ENCODE measurements at places on chromosomes 2 and 18. TPM values are rescaled to one million over a fixed set of nuclear protein-coding genes. Genes with fewer than 3 reads are reported as not detected.

DNA sequence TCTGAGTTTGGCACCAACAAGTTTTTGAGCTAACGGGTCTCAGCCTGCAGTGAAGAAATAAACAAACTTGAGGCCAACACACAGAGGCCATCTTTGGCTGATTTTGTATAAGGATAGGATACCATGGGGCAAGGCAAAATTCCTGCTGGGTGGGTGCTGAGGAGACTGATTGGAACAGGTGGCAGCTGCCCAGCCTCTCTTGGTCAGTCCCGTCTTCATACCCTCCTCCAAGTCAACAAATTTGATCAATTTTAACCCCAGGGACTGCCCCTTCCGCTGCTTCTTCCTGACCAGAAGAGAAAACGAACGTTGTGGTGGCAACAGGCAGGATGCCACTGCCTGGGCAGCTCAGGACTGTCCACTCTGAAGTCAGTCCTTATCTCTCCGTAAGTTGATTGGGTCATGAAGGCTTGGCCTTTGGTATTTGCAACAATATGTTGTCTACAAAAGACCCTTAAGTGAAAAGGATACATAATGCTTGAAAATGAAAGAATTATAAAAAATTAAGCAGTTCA is 139.3 kb downstream of the SPP2 start:
- no peaks in the 10 kb centered on the region for H3K36me3 ChIP-seq
- H3K27ac ChIP-seq: no peak overlapping the region
- H3K27me3 ChIP-seq: peaks cover 32% of the 10 kb centered on the region
- DNase-seq: no peak
- no peaks in the 10 kb centered on the region for H3K4me1 ChIP-seq

GRCh38 chr18:47868744-47869143 is 61.7 kb downstream of the SMAD2 start:
- DNase-seq: no peak
- H3K36me3 ChIP-seq: peaks cover 74% of the 10 kb centered on the region
- no peak overlapping the region for H3K27ac ChIP-seq
- H3K27me3 ChIP-seq: no peaks in the 10 kb centered on the region

GRCh38 chr2:178213991-178214390 is 19.7 kb downstream of the OSBPL6 start:
- H3K36me3 ChIP-seq: no peaks in the 10 kb centered on the region
- no peaks in the 10 kb centered on the region for H3K4me1 ChIP-seq
- H3K27ac ChIP-seq: no peak overlapping the region
- no peak overlapping the region for H3K4me3 ChIP-seq
- no peak for DNase-seq

- H3K27ac ChIP-seq: no peak overlapping the region
- DNase-seq: no peak
- H3K27me3 ChIP-seq: no peaks in the 10 kb centered on the region
- H3K36me3 ChIP-seq: no peaks in the 10 kb centered on the region
Observed at GRCh38 chr2:127584516-127585033, 49.1 kb downstream of the MYO7B start.

GRCh38 chr2:191845248-191845715 is 1.6 kb downstream of the CAVIN2 start:
- no peaks in the 10 kb centered on the region for H3K36me3 ChIP-seq
- no peak overlapping the region for H3K4me3 ChIP-seq
- H3K4me1 ChIP-seq: no peaks in the 10 kb centered on the region
- no peak for DNase-seq
- H3K27ac ChIP-seq: no peak overlapping the region

DNA sequence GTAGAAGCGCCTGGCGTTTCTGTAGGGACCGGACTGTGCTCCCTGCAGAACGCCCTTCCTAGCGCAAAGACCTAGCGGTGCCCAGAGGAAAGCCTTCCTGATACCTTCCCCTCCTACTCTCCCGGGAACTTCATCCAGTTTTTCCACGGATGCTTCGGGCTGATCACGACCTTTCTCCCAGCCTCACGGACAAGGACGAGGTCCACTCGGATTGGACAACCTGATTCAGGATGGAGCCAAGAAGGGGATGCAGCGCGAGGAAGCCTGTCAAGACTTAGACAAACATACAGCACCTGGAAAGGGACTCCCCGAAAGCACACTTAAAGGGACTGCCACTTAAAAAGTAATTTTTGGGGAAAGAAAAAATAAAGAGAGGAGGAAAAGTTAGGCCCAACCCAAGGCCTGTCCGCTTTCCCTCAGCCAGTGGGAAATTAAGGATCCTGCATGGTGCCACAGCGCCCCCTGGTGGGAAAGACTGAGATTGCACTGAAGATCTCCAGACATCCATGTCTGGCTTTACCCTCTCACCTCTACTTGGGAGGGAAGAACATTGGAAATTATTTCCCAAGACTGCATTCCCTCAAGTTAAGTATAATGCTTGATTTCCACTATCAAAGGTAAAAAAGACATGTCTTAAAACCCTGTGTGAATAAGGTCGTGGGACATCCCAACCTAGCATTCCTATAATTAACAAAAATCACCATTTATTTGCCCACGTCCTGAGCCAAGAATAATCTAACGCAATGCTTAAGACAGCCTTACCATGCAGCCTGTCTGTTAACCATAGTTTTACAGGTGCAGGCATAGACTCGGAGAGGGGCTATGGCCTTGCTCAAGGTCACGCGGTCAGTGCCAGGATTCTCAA is 13.4 kb upstream of the COPS8 start:
- no peak overlapping the region for H3K27ac ChIP-seq
- no peaks in the 10 kb centered on the region for H3K36me3 ChIP-seq
- no peak overlapping the region for H3K4me3 ChIP-seq
- H3K27me3 ChIP-seq: no peaks in the 10 kb centered on the region
- peak; percentile 41 for DNase-seq

DNA sequence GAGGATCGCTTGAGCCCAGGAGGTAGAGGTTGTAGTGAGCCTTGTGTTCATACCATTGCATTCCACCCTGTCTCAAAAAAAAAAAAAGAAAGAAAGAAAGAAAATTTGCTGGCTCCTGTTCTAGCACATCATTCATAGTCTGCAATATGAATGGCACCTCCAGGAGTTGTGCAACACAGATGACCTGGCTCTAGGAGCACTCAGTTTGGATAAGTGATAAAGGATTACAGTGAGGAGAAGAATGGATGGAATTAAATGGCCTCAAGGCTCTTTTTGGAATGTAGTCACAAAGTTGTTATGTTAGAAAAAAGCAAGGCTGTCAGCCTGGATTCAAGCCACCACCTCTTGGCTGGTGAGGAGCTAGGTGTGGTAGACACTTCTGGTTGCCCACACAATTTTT is 21.5 kb upstream of the SPRED2 start:
- H3K27me3 ChIP-seq: peaks cover 49% of the 10 kb centered on the region
- no peak for DNase-seq
- peaks cover 4% of the 10 kb centered on the region for H3K4me1 ChIP-seq
- no peaks in the 10 kb centered on the region for H3K36me3 ChIP-seq
- H3K4me3 ChIP-seq: no peak overlapping the region

DNA sequence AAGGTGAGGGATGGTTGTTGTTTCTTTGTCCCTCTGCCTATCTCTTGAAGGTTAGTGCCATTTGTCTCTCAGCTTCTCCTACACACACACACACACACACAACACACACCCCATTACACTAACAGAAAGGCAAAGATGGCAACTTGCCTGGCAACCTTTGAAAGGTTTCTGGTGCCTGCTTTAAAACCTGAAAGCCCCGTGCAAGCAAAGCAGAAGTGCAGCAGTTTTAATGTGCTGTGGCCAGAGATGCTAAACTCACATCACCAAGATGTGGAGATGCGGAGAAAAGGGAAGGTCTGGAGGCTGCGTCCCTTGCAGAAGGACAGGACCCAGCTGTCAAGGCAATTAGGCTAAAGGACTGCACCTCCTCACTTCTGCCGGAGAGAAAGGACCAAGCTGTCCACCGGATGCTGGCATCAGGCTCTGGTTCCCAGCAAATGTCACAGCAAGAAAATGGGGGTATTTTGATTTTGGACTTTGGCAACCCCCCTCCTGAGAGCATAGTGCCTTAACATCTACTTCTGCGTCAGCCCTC is 196.4 kb downstream of the ARL4C start:
- no peak overlapping the region for H3K27ac ChIP-seq
- peaks cover 63% of the 10 kb centered on the region for H3K4me1 ChIP-seq
- no peaks in the 10 kb centered on the region for H3K27me3 ChIP-seq
- H3K4me3 ChIP-seq: no peak overlapping the region

GRCh38 chr2:28346587-28346986 is 46.1 kb upstream of the FOSL2 start:
- H3K36me3 ChIP-seq: no peaks in the 10 kb centered on the region
- no peak for DNase-seq
- H3K4me3 ChIP-seq: no peak overlapping the region

DNA sequence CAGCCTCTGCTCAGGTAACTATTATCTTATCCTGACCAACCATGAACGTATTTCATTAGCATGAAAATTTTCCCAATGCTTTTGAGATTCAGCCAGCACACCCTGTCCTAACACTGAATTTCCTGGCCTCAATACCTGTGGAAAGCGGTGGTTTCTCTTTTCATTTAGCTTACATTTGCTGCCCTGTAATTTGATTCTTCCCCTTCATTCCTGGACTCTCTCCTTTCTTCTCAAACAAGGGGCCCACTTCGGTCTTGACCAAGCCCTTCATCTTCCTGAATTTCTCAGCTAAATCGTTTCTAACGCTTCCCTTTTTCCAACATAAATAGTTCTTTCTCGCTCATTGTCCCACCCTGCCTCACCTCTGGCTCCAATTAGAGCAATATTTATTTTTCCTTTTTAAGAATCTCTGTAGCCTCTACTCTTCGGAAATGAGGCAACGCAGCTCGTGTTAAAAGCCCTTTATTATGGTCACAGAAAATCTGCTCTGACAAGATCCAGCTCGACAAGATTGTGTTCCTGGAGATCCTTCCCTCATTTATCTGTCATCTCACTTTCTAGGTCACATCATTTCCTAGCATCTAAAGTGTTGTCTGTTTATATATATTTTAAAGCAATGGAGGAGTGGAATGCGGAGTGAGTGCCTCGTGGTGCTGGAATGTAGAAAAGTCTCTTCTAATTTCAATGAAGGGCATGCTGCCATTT is 49.5 kb upstream of the BCL11A start:
- DNase-seq: no peak
- H3K4me1 ChIP-seq: no peaks in the 10 kb centered on the region
- no peak overlapping the region for H3K27ac ChIP-seq

DNA sequence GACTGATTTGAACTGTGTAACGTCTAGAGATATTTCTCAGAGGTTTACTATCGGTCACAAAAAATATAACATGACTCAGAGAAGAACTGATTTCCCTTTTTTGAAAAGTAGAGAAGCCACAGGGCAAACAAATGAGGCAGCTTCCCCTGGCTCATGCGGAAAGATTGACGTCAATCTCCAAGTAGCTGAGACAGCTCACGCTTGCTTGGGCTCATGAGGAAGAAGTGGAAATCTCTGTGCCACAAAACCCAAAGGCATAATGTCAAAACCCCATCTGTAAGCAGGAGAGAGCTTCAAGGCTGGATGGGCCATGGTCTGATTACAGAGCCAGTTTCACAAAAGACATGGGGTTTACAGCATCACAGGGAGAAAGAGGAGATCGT is 188.1 kb downstream of the ARL4C start:
- H3K36me3 ChIP-seq: peaks cover 12% of the 10 kb centered on the region
- H3K4me3 ChIP-seq: peak overlapping the region; percentile 51
- peak; percentile 78 for DNase-seq
- no peaks in the 10 kb centered on the region for H3K27me3 ChIP-seq
- H3K4me1 ChIP-seq: peaks cover 60% of the 10 kb centered on the region
- H3K27ac ChIP-seq: peak overlapping the region; percentile 96

GRCh38 chr2:68834737-68835376 is 36.3 kb downstream of the BMP10 start:
- no peaks in the 10 kb centered on the region for H3K36me3 ChIP-seq
- H3K27me3 ChIP-seq: no peaks in the 10 kb centered on the region
- H3K4me1 ChIP-seq: peaks cover 70% of the 10 kb centered on the region
- no peak for DNase-seq
- no peak overlapping the region for H3K4me3 ChIP-seq

DNA sequence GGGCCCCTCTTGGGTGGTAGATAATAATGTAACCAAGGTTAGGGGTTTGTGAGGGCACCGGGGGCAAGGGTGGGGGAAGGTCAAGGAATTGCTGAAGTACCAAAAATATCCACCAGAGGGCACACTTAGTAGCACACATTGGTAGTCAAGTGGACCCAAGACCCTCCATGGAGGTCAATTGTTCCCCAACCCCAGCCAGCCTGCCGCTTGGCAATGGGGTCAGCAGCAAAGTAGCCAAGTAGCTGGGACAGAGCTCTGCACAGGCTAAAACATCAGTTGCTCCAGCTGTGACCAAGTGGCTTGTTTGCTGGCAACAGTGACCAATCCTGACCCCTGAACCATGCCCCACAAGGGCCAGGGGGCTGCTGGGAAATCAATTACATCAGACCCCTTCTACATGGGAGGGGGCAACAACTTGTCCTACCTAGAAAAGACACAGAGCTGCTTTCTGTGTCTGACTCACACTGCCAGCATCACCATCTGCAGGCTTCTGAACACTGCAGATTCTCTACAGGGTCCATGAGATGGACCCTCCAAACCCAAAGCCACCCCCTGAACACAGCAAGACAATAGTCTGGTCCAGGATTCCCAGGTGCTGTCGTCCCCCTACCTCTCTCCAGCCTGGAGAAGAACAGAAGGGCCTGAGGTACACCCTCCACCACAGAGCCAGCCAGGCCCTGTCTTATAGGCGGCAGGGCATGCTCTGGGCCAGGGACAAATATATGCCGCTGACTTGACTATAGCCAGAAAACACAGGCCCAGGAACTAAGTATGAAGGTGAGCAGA is 76.0 kb downstream of the EMX1 start:
- H3K27ac ChIP-seq: no peak overlapping the region
- H3K27me3 ChIP-seq: no peaks in the 10 kb centered on the region
- no peaks in the 10 kb centered on the region for H3K36me3 ChIP-seq
- DNase-seq: peak; percentile 21
- H3K4me1 ChIP-seq: no peaks in the 10 kb centered on the region
- H3K4me3 ChIP-seq: no peak overlapping the region

Gene ECEL1
- total RNA-seq: 0.78 TPM

Gene GNAL
- 0.14 TPM for total RNA-seq

Gene IL1A
- total RNA-seq: 6.8 TPM

Gene CHRND
- total RNA-seq: not detected
